Trophoblast cell (in vitro differentiated cells and primary cell): ENCODE measurements at places on chromosomes 7 and 10.

DNA sequence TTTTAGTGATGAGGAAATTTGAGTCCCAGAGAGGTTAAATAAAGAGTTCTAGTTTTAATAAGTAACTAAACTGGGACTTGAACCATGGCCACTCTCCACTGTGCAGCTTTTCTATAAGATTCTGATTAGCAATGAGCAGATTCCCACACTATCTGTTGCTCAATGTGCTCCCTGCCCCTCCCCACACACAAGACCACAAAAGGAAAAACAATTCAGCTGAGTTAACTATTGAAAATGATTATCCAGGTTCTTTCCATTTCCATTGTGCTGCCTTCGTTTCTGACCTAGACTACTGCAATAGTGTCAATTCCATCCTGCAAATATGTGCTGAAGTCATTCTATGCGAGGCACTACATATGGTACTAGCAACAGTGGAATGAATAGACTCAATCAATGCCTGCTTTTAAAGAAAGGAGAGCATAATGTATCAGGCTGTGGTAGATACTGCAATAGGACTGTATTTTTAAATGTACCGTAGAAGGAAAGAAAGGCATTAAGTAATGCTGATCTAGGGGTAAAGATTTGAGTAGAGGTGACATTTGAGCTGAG, 97.0 kb downstream of the SEMA3C start:
- no peak for DNase-seq

DNA sequence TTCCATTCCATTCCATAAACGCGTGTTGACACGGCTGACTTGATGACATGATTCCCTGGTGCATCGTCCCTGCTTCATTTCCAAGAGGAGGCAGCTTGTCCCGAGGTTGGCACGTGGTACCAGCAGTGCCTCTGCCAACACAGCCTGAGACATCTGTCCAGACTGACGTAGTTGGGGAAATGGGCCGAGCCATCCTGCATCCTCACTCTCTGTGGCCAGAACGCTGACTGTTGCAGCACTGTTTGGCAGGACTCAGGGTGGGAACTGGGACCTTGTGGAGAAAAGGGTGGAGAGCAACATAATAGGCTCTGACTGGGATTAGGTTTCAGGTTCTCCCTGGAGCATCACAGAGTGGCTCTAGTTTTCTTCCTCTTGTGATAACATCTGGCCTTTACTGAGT, 118.6 kb upstream of the BTBD16 start:
- no peak for DNase-seq

- DNase-seq: no peak
Observed at GRCh38 chr7:14837216-14837615, 65.3 kb downstream of the DGKB start.

GRCh38 chr7:12178317-12178716, 32.8 kb upstream of the TMEM106B start:
- no peak for DNase-seq

- DNase-seq: no peak
Observed at GRCh38 chr7:50954716-50955115, 172.0 kb upstream of the GRB10 start.
